Cerebellar nuclear complex (tissue), 1 donor: ENCODE measurements at places on chromosomes 4 and X.

DNA sequence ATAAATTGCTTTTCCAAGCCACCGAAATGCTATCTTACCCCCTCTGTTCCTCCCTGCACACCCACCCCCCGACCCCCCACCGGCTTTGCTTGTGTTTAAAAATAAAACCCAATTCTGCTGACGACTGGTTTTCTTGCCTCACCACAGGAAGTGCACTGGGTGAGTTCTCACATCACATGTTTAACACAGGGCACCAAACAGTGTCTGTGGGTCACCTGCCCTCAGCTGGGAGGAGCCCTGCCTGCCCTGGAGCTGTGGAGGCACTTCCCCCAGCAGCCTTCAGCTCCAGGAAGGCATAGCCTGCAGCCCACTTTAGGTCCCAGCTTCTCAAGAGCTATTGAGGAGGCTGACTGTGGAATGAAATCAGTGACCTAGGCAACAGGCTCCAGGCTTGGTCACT lies 8.8 kb downstream of the TMEM255A start:
- DNase-seq, result no peak

DNA sequence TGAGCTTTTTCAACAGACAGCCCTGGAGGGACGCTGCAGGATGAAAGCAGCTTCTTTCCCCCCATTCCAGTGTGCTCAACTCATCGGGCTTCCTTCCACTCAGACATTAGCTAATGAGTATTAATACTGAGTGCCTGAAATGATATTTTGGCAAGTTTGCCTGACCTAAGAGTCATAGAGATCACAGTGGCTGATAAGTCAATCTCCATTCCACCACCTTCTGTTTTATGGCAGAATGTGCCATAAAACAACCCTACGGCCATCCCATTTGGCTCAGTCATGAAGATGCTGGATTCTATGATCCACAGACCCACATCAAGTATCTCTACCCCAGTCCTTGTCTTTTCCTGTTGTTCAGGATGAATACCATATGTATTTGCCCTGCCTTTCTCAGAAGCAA lies 48.3 kb upstream of the MAB21L2 start:
- DNase-seq, result no peak

GRCh38 chrX:136034668-136035067 lies 49.4 kb downstream of the SLC9A6 start:
- DNase-seq, result no peak

DNA sequence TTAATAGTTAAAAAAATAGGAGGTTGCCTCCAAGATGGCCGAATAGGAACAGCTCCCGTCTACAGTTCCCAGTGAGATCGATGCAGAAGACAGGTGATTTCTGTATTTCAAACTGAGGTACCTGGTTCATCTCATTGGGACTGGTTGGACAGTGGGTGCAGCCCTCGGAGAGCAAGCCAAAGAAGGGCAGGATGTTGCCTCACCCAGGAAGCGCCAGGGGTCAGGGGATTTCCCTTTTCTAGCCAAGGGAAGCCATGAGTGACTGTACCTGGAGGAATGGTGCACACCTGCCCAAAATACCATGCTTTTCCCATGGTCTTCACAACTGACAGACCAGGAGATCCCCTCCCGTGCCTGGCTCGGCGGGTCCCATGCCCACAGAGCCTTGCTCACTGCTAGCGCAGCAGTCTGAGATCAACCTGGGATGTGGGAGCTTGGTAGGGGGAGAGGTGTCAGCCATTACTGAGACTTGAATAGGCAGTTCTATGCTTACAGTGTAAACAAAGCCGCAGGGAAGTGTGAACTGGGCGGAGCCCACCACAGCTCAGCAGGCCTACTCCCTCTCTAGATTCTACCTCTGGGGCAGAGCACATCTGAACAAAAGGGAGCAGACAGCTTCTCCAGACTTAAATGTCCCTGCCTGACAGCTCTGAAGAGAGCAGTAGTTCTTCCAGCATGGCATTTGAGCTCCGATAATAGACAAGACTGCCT lies 47.5 kb downstream of the PPA2 start:
- no peak for DNase-seq
